Epithelial cell of alveolus of lung (primary cell): ENCODE measurements at places on chromosomes 4 and X. TPM values are rescaled to one million over a fixed set of nuclear protein-coding genes. Genes with fewer than 3 reads are reported as not detected.

FAM133A gene
- total RNA-seq = not detected in 2 replicates

RPL36A gene
- 453 and 4,357 TPM in 2 replicates for total RNA-seq

PPP1R3F gene
- total RNA-seq = 1.9 and 2.5 TPM in 2 replicates

ADH1A gene
- total RNA-seq = not detected in 2 replicates

ZNF674 gene
- 1.8 and 3.0 TPM in 2 replicates for total RNA-seq

ODAPH gene
- total RNA-seq = 0.08 and 0.39 TPM in 2 replicates

MAGEB1 gene
- not detected in 2 replicates for total RNA-seq

BMP3 gene
- total RNA-seq = 0.08 TPM in 1 of 2 replicates, not detected in the other

SYTL4 gene
- 3.4 and 5.9 TPM in 2 replicates for total RNA-seq

ITM2A gene
- total RNA-seq = 0.32 and 0.91 TPM in 2 replicates

PPM1K gene
- 6.6 and 8.6 TPM in 2 replicates for total RNA-seq

TGIF2LX gene
- total RNA-seq = not detected in 2 replicates
